ENCODE measurements at places on chromosomes 6 and 20.

DNA sequence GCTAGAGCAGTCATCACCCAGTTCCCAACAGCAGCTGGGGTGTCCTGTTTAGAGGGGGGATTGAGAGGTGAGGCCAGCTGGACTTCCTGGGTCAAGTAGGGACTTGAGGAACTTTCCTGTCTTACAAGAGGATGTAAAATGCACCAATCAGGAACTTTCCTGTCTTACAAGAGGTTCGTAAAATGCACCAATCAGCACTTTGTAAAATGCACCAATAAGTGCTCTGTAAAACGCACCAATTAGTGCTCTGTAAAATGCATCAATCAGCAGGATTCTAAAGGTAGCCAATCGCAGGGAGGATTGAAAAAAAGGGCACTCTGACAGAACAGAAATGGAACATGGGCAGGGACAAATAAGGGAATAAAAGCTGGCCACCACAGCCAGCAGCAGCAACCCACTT is 225.7 kb downstream of the GMPR start:
- no peak for DNase-seq

DNA sequence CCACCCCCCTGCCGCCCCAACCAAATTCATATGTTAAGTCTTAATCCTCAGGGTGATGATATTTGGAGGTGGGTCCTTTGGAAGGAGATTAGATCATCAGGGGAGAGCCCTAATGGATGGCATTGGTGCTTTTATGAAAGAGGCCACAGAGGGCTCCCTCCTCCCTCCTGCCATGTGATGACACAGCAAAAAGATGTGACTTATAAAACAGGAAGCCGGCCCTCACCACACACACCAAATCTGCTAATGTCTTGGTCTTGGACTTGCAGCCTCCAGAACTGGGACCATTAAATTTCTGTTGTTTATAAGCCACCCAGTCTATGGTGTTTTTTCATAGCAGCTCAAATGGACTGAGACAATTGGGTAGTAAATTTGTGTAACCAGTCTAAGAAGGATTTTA is 176.3 kb downstream of the ADGRG6 start:
- no peak for DNase-seq

DNA sequence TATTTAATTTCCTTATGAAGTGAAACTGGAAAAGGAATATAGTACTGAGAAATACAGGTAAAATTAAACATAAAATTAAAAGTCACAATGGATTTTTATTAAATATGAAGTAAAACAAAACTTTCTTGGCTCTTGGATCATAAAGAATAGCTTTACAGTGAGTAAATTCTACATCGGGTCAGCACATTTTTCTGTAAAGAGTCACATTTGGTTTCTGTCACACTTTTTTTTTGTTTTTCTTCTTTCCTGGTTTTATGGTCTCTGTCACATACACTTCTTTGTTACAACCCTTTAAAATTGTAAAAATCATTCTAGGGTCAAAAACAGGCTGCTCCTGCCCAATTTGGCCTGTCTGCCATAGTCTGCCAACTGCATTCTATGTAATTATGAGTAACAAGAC is 254.4 kb upstream of the POU3F2 start:
- no peak for DNase-seq

GRCh38 chr20:44018259-44018941 is 103.7 kb downstream of the TOX2 start:
- DNase-seq, result no peak

DNA sequence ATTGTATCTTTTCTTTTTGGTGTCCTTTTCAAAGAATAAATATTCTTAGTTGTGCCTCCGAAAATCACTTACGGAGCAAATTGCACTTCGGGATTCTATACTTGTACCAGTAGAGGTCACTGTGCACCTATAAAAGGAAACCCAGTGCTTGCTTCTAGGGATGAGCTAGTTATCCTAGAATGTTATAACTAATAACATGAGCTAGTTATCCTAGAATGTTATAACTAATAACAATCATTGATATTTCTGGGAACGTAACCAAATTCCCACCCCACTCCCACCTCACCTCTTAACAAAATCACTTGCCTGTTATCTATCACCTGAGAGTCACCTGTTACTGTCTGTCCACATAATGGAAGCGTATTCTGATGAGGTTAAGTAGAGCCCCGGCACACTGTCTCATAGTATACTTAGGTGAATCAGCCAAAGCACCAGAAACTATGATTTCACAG is 126.9 kb upstream of the TIAM2 start:
- DNase-seq, result peak; percentile 17

DNA sequence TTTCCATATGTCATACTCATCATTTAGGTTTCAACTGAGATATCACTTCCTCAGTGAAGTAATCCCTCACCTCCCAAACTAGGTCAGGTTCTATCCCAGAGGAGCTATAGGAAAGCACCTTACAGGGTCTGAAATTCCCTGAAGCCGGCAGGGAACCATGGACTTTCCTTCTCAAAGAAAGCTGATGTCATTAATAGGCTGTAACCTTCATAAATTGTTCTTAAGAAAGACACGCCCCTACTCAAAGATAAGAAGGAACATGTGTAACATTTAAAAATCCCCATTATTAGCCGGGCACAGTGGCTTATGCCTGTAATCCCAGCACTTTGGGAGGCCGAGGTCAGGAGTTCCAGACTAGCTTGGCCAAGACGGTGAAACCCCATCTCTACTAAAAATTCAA is 50.0 kb upstream of the RNGTT start:
- DNase-seq, result no peak

DNA sequence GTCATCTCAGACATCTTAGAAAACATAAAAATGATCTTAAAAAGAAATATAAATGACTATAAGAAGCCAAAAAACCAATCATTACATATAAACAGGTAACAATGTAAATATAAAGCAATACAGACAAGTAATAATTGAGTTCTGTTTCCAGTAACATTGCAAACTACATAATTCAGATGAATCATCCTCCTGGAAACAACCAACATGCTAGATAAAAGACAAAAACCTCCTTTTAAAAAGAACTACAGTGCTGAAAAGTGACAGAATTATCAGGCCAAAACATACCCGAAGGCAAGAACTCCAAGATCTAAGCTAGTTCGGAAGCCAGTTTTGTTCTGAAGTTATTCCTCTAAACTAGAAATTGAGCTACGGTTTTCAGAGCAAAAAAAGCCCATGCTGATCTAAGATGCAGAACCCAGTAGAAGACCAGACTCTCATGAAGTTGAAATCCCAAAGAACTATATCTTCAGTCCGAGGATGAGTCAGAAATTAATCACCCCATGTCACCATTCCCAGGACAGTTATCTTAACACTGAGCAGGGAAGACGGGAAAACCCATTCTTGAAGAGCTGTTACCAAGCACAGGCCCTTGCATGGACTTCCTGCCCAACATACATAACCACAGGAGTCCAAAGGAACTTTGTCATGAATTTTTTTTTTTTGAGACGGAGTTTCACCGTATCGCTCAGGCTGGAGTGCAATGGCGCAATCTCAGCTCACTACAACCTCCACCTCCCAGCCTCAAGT is 9.8 kb downstream of the PGM3 start:
- DNase-seq, result no peak

DNA sequence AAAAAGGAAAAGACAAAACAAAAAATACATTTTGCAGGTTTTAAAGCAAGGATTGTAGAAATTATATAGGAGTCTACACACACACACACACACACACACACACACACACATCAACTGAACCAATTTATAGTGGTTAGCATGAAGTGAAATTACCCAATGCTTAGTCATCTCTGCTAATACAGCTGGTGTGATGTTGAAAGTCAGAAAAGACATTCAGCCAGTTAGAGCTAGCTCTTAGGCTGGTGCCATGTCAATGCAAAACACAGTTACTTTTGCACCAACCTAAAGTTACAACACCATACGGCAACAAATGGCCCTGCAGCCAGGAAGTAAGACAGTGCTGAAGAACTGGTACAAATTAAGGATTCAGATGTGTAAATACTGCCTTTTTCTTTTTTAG is 15.2 kb downstream of the FAM210B start:
- DNase-seq, result no peak

DNA sequence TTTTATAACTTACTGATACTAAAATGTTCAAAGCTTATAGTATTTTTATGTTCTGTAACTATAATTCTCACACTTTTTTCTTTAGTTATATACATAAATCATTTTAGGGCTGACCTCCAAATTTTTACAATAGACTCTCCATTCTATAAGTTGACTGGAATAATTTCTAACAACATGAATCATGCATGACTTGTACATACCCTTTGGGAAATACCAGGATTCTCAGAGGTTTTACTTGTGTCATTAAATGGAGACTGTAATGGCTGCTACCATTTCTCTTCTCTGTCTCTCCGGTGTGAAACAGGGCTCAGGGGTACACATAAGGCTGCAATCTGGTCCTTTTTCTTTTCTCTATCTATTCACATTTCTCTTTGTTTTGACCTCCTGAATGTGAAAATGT is 222.2 kb upstream of the FLRT3 start:
- no peak for DNase-seq

DNA sequence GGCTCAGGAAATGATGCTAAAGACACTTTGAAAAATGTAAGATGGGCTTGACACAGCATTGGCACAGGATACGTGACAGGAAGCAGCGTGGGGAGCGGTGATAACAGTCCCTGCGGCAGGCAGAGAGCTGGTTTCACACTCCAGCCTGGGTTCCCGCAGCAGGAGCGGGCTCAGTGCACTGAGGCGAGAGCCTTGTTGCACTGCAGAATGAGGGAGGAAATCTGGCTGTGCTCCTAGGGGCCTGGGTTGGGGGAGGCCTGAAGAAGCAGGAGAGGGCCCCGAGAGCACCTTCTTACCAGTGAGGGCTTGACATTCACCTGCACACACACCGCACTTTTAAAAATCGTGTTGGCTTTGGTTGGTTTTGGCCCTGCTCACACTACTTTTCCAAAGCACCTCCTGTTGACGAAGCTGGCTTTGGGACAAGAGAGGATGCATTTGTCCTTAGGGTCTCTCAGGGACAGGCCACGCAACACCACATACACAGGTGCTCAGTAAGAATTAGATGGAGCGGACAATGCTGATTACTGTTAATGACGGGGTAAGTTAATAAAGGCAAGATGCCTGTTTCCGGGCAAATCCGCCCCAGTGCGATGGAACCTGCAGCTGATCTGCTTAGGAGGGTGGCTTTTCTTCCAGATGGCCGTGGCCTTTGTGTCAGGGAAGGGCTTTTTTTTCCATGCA is 49.4 kb upstream of the ARMC2 start:
- no peak for DNase-seq

GRCh38 chr6:148441454-148441911 is 98.8 kb downstream of the SASH1 start:
- DNase-seq, result no peak

GRCh38 chr6:38171997-38172738 is 352.6 kb downstream of the ZFAND3 start:
- DNase-seq, result no peak

GRCh38 chr6:170128811-170129681 is 161.8 kb downstream of the DLL1 start:
- DNase-seq, result no peak

- DNase-seq, result no peak
These were observed 225.2 kb downstream of the SAMD5 start for GRCh38 chr6:147733686-147734085.

GRCh38 chr20:9214685-9215084 is 145.8 kb downstream of the PLCB4 start:
- no peak for DNase-seq

- DNase-seq, result no peak
These were observed 28.3 kb downstream of the GLP1R start for GRCh38 chr6:39076623-39077535.

DNA sequence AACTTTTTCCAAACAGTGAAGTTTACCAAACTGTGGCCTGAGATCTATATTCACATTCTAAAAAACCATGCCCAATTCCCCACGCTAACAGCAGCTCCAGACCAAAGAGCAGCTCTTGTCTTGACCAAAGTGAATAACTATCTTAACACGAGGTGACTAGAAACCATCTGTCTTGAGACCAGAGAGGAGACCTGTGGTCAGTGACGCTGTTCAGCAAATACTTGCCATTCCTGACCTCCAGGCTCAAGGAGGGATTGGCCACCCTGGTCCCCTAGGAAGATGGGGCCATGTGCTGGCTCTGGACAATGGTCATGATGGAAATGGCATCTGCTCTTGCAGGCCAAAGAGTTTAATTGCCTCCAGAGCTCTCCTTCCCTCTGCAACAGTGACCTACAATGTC is 104.4 kb upstream of the CD93 start:
- DNase-seq, result no peak

- DNase-seq, result no peak
These were observed 21.8 kb upstream of the AHI1 start for GRCh38 chr6:135519348-135519747.

DNA sequence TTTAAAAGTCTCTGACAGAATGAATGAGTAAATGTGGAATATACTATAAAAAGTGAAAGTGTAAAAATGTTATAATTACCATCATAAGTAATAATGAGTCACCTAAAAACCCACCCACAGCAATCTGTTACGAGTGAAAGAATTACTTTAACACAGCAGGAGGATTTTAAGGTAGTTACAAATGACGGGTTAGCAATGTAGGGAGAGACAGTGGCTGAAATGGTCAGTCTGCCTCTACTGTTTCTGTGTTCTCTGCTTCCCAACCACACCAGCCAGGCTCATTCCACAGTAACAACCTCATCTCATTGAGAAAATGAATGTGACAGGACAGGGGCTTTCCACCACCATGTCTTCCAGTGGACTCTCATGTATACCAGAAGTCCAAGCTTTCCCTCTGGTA is 124.4 kb upstream of the KCNK16 start:
- no peak for DNase-seq

DNA sequence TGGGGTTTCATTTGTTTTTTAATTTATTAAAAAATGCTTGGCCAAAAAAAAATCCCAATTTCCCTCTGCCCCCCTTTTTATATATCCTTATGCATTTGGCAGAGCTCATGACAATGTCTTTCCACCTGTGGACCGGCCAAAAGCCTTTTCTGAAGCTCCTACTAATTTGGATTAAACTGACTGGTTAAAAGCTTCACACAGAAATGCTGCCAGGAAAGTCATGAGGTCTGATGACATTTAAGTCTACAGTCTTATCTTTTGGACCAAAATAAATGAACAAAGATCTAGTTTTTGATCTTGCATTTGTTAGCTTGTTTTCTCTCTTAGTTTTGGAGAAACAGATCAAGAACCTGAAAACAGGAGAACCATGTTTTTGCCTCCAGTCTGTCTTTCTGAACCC is 66.1 kb downstream of the TRMT11 start:
- DNase-seq, result no peak

All from GM13977 (cell line).